ENCODE measurements at places on chromosomes 3 and 15.
A peak's percentile ranks its signal among the peaks of the same experiment; 100 is the strongest.

DNA sequence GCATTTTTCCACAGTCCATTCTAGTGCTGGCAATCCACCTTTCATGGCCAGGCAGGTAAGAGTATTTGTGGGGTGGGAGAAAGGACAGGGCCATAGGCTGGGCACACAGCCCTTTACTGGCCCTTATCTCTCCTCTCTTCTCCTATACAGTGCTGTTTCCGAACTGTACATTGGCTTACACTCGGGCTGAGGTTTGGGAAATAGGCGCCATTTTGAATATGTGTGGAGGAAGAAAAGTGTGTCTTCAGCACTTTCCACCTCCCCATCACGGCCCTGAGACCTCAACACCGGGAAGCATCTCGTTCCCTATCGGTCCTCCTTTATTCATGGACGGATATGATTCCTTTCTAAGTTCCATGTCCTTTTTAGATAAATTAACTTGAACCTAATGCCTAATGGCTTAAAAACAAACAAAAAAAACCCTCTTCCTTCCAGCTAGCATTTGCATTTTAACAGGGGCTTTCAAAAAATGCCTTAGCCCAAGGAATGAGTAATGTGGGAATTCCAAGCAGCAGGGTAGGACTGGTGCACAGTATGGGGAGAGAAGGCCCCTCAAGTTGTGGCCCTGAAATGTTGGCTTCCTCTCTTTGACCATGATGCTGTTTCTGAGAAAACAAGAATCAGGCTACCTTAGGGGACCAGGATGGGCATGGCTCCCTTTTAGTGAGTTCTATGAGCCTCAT is 24.5 kb downstream of the CD86 start:
- DNase-seq, result no peak

- peak; percentile 89 for DNase-seq
These were observed 151.4 kb downstream of the IGF1R start for GRCh38 chr15:98799461-98800390.

DNA sequence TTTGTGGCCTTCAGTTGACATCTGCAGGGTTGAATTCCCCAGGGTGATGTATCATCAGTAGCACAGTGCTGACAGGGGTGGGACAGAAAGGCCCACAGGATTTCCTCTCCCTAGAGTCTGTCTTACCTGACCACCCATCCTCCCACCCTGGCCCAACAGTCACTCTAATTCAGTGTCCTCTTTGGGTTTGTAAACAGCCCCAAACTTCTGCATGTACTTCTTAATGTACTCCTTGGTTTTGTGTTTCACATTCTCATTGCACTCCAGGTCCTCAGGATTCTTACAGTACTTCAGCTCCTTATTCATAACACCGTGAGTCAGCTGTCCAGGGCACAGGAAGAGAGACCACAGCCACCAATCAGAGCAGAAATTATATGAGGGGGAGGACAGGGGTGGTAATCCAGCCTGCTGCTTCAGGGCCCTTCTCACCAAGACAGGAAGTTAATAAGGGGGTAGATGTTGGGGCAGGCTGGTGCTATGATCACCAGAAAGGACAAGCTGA is 37.5 kb downstream of the NBEAL2 start:
- DNase-seq, result no peak

- DNase-seq, result peak; percentile 20
These were observed 86.2 kb downstream of the SEC22A start for GRCh38 chr3:123287962-123288302.

DNA sequence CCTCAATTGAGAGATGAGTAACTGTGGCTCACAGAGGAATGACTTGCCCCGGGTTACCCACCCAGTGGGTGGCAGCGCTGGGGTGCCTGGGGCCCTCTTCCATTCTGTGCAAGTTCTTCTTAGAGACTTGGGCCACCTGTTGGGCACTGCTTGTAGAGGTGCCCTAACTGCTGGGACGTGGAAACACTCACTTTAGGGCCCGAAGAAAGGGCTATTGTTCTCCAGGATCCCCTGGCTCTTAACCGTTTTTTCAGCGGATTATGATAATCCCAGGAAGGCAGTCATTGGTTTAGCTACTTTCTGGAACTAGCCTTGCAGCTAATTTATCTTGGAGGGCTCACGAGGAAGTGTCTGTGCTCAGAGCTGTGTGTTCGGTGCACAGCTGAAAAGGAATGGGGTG is 66.0 kb upstream of the GCNT3 start:
- no peak for DNase-seq

GRCh38 chr3:124558991-124559845 is 171.0 kb upstream of the UMPS start:
- DNase-seq, result peak; percentile 66

DNA sequence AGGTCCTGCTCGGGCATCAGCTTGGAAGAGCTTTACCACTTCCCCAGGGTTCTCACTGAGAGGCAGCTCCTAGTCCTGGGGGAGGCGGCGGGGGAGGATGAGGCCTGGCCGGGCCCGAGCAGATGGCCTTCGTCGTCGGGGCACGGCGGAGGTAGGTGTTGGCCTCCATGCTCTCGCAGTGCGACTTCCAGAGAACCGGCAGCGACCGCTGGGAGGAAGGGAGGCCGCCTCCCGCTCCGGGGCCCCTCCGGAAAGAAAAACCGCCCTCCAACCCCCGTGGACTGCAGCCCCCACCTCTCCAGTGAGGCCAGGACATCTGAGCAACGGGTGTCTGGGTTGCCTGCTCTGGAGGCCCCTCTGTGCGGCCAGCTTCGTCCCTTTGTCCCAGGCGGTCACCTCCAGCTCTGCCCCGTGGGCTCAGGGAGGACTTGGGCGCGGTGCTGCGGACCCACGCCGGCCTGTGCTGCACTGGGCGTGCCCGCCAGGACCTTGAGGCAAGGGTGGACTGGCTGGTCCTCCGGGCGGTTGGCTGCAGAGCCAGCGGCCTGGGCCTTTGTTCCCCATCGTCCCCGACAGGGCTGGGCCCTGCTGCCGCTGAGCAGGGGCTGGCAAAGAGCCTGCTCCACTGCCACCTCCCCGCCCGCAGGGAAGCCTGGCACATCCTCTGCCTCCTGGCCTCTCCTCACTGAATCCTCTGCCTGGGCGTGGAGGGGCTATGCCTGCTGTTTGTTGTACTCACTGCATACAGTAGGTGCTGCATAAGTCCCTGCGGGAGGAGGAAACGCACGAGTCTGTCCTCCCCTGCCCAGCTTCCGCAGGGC is 13.6 kb upstream of the GP9 start:
- DNase-seq, result no peak

Data from endodermal cell (in vitro differentiated cells).